ENCODE measurements at places on chromosomes 7 and 10.

GRCh38 chr10:99551158-99551557, 18.4 kb downstream of the NKX2-3 start:
- no peak for DNase-seq

- DNase-seq = no peak
Observed at GRCh38 chr10:82543631-82544030, 668.6 kb downstream of the NRG3 start.

GRCh38 chr10:112258407-112258806, 24.8 kb upstream of the TECTB start:
- no peak for DNase-seq

GRCh38 chr7:40570223-40570622, 435.4 kb downstream of the SUGCT start:
- no peak for DNase-seq

DNA sequence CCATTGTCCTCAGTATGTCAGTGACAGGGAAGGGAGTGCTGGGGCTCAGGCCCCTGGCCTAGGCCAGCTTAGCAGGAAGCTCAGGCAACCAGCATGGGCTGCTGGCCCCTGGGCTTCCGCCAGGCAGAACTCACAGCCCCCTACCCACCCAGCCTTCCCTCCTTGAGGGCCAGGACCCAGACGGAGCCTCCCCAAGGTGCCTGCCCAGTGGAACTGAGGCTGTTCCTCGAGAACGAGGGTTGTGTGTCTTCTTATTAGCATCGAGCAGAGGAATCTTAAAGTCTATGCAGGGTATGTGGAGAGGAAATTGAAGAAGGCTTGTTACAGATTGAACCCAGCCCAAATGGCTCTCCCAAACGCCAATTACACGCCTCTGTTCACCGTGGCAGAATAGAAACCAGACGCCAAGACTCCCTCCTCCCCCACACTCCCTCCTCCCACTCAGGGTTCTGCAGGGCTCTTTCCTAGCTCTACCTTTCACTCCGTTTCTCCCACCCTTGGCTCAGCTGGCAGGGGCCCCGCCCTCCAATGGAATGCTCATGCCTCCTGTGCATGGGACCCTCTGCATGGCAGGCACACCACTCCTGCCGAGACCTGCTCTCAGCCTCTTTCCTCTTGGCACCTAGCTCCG, 134.4 kb downstream of the ZMIZ1 start:
- no peak for DNase-seq

- DNase-seq = peak; percentile 60
Observed at GRCh38 chr10:451021-451471, 238.4 kb downstream of the DIP2C start.

DNA sequence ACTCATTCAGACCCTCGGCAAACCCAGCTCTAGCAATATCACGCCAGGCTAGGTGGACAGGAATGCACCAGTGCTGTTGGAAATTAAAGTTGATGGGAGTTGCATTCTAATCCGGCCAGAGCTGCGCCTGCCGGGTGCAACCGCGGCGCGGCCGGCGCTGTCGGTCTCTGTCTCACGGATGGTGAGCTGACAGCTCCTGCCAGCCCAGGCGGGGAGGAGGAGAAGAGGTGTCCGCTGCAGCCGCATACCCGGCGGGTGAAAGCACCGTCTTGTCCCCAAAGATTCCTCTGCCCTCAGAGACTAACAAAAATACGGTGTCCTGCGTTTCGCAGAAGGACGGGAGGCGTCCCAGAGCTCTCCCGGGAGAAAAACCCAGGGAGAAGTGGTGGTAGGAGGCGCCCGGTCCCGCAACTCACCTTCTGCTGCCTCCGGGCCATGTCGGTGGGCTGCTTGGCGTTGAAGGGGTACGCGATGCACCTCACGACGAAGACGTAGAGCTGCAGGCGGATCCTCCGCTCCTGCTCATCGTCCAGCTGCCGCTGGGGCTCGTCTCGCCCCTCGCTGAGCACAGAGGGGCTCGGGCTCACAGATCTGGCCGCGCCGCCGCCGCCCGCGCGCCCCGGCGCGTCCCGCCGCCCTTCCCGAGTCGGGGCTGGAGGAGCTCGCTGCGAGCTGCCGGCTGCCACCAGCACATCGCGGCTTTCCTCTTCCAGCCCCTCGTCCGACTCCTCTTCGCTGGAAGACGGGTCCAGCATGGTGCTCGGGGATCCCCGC, 490 bp downstream of the CADPS2 start:
- DNase-seq = no peak

GRCh38 chr7:151012911-151013347, 11.4 kb downstream of the ATG9B start:
- DNase-seq = no peak

- no peak for DNase-seq
Observed at GRCh38 chr7:51187941-51188340, 128.7 kb downstream of the COBL start.
